Fibroblast of mammary gland (primary cell): ENCODE measurements at places on chromosomes 6 and 20.

GRCh38 chr20:23129266-23129665 lies 43.1 kb upstream of the CD93 start:
- DNase-seq, result no peak

GRCh38 chr6:155887421-155887820 lies 431.8 kb upstream of the NOX3 start:
- DNase-seq, result no peak

- DNase-seq, result no peak
Measured at GRCh38 chr6:88561034-88561953, 395.1 kb upstream of the CNR1 start.

DNA sequence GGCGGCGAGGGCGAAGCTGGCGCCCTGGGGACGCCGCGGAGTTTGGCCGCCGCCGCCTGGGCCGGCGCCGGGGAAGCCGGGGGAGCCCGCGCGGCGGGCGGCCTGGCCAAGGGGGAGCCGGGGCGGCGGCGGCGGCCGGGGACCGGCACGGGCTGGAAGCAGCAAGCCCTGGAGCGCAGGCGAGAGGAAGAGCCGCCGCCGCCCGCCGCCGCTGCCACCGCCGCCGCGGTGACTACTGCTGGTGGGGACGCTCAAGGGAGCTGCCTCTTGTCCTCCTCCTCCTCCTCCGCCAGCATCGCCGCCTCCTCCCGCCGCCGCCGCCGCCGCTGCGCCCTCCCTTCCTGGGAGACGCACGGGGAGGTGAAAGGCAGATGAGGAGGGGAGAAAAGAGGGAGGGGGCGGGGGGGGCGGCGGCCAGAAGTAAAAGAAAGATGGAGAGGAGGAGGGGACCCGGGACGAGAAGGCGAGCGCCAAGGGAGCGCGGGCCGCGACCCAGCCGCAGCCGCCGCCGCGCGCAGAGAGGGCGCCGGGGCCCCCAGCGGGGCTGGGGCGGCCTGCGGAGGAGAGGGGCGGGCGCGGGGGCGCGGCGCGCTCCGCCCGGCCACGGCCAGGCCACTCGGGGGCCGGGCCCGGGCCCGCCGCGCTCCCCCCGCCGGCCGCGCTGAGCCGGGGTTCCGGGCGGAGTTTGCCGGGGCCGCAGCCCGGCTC lies 846 bp downstream of the PDE10A start:
- no peak for DNase-seq

- peak; percentile 34 for DNase-seq
Measured at GRCh38 chr6:42978487-42978838, 518 bp downstream of the PEX6 start.

- peak; percentile 4 for DNase-seq
Measured at GRCh38 chr6:106974999-106975737, 639 bp upstream of the CD24 start.

DNA sequence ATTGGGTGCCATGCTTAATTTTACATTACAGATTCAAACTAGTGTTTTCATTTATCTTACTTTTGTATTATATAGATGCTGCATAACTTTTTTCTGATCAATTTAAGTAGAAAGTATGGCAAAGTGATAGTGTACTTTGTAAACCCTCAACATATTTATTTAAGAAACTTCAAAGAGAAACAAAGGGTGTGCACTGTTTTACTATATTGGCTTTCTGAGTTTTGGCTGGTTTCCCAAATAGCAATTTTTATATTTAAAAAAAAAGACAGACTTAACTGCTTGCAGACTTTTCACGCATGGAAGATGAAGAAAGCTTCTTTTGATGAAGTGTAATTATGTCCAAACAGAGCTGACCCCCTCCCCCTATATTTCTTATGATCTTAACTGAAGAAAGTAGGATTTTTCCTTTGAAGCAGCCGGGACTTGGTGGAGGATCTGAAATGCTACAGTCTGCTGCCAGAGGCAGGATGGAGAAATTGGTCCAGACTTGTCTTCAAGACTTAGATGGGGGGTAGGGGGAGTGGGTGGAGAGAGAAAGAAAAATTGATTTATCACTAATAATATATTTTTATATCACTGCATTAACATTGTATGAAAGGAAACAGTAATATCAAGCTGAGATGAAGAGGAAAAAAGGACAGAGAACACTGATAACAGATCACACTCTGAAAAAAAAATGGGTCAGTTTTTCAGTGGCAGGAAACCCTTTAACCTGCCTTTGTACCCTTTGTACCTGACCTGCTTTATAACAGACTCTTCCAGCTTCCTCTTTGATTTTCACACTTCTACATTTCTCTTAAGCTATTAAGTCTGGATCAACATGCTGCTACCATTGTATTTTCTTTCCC lies 56.0 kb upstream of the SUPT3H start:
- no peak for DNase-seq
